CD4-positive, alpha-beta T cell treated with Interleukin-17A for 4 hours (primary cell): ENCODE measurements at places on chromosomes 7 and 10.

DNA sequence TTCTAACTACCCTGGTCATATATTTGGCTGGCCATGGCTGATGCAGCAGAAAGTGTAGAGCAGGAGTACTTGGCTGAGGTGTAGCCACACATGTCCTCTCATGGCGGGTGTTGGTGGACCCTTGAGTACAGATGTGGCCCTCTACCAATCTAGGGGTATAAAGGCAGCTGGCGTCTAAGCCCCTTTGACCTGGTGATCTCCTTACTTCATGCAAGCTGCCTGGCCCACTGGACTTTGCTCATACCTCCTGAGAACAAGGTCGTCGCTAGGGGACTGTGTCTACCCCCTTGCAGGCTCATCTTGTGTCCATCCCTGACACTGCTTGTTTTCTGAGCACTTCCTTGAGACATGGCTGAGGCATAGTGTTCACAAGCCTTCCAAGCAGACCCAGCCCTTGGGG is 287.8 kb downstream of the RPS24 start:
- no peak for DNase-seq

GRCh38 chr7:28984217-28984616 is 26.1 kb upstream of the TRIL start:
- DNase-seq: no peak

DNA sequence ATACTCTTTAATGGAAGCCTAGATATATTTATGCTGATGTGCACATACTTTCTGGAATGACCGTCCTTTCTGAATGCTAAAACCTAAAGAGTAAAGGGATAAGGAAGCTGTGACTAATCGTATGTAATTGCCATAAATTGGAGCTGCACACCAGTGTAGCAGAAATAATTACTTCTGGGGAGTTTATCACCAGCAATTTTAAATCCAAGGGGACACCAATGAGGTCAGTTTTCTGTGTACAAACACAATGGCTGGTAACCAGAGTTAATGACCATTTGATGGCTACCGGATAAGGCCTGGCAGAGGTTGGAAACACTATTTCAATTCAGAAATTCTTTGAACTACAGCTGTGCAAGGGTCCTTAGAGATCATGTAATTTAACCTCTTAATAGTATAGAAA is 670.1 kb downstream of the REEP3 start:
- no peak for DNase-seq

DNA sequence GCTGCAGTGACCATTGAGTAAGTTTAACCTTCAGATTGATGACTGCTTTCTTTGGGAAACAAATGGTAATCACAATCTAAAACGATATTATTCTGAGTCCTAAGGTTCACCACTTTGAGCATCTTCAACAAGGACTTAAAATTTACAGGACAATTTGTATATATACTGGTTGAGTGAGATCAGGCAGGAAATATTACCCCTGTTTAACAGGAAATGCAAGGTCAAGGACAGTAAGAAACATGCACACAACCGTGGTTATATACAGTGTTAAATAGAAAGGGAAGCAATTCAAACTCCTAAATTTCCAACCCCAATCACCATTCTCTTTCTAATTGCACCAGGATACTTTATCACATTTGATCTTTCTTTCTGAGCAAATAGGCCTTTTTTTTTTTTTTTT is 96.1 kb downstream of the ZNF277 start:
- DNase-seq: no peak

GRCh38 chr7:12648704-12649261 is 38.6 kb upstream of the ARL4A start:
- DNase-seq: no peak

GRCh38 chr10:12337453-12338372 is 11.6 kb upstream of the CAMK1D start:
- no peak for DNase-seq

DNA sequence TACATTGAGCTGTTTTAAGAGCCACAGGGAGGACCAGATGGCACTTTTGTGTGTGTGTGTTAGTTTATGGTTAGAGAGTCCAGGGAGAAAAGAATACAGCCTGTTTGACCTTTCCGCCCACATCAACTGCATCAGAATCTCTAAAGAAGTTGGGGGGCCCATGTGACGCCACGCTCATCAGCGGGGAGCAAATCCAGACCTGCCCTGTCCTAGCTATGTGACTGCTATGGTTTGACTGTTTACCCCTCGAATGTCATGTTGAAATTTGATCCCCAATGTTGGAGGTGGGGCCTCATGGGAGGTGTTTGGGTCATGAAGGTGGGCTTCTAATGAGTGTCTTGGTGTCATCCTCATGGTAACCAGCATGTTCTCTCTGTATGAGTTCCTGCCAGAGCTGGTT is 128.0 kb downstream of the ADRA2A start:
- DNase-seq: no peak

GRCh38 chr7:129773328-129773731 is 161.8 kb downstream of the NRF1 start:
- no peak for DNase-seq

GRCh38 chr7:136148920-136149319 is 171.8 kb upstream of the MTPN start:
- no peak for DNase-seq

DNA sequence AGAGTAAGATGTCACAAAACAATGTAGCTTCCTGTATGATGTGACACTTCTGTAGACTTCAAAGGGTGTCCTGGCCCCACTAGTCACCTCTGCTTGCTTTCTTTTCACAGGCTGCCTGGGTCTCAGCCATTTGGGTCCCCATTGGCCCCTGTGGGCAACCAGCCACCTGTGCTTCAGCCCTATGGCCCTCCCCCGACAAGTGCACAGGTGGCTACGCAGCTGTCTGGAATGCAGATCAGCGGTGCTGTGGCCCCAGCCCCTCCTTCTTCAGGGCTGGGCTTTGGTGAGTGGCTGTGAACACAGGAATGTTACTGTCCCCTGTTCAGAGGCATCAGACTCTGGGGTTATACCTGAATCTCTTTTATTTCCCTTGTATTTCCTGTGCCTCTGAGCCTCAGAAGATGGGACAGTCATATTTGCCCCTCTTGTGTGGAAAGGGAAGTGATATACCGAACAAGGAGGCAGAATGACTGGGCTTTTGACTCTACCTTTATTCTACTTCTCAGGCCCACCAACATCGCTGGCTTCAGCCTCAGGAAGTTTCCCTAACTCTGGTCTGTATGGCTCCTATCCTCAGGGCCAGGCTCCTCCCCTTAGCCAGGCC is 15.4 kb downstream of the SEC24C start:
- peak; percentile 54 for DNase-seq

DNA sequence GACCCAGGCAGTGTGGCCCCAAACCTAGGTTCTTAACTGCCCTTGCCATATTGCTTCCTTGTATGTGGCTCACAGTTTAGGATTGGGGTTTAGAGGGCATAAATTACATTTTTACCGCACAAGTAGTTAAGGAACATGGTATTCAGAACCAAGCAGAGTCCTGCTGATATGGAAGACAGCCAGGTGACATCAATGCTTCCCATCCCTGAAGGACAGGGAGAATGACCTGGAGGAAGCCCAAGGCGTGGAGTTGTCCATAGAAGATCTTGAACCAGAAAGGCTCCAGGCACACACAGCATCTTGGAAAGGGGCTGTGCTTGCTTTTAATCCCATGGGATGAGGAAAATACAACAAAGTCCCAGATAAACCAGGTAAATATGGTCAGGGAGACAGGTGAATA is 48.3 kb downstream of the ATXN7L1 start:
- no peak for DNase-seq
